Central memory CD4-positive, alpha-beta T cell (primary cell): ENCODE measurements at places on chromosomes 7 and 10.

- no peak for DNase-seq
Measured at GRCh38 chr7:27141137-27141922, 2.2 kb downstream of the HOXA5 start.

GRCh38 chr10:62261666-62262065 is 7.0 kb downstream of the RTKN2 start:
- DNase-seq = no peak

DNA sequence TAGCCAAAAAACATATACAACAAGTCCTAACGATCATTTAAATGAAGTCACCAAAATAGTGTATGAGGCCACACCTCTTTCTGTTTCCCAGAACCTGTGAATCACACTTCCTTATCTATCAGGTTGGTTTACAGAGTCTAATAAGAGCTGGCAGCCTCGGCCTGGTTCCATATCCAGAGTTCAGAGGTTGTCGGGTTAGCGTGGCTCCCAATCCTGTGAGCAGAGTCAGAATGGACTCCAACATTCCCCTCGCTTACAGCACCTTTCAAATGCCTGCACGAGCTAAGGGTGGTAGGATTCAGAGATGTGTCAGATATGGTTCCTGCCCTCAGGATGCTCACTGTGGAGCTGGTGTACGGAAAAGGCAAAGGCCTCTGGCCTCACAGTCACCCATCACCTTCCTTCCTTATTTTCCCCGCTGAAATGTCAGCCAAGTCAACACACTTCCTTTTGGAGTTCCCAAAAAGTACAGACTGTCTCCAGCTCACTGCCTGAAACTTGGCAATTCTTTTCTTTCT is 6.0 kb downstream of the IL15RA start:
- no peak for DNase-seq

GRCh38 chr7:17601921-17602320 is 303.5 kb downstream of the AHR start:
- DNase-seq = no peak

DNA sequence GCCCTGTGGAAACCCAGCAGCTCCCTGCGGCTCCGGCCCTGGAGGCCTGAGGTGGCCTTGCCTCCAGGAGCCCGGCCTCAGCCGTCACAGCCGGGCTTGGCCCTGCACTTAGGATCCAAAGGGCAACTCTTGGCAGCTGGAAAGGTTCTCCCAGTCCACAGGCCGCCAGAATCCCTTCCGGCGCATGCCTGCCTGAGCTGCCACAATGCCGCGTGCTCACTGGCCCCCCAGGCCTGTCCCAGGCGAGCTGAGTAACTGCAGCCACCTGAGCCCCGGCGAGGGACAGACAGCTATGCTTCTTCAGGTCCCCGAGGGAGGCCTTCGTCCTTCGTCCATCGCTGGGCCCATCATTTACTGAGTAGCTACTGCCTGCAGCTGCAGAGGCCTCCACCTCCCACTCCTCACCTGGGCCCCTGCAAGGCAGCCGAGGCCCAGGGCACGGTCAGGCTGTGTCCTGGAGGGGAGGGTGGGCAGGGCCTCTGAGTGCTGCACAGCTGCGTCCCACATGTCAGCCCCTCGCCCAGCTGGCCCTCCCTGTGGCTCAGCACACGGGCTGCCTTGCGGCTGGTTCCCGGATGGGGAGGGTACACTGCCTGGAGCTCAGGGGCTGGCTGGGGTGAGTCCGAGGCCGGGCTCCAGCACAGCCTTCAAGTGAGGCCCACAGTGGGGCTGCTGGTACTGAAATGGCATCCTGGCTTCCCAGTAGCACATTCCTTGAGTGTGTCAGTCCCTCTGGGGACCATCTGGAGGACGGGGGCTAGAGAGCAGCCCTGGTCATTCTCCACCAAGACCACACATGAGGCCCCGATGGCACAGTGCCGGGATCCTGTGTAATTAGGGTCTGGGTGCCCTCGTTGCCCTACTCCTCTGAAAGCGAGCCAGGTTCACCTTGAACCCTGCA is 172.5 kb downstream of the ELFN1 start:
- DNase-seq = no peak

GRCh38 chr7:732094-732541 is 5.0 kb upstream of the PRKAR1B start:
- no peak for DNase-seq

GRCh38 chr7:82234457-82235049 is 209.0 kb downstream of the CACNA2D1 start:
- DNase-seq = no peak

- no peak for DNase-seq
Measured at GRCh38 chr10:102188298-102188940, 36.2 kb downstream of the NOLC1 start.

- no peak for DNase-seq
Measured at GRCh38 chr7:48101352-48101751, 12.3 kb downstream of the UPP1 start.

DNA sequence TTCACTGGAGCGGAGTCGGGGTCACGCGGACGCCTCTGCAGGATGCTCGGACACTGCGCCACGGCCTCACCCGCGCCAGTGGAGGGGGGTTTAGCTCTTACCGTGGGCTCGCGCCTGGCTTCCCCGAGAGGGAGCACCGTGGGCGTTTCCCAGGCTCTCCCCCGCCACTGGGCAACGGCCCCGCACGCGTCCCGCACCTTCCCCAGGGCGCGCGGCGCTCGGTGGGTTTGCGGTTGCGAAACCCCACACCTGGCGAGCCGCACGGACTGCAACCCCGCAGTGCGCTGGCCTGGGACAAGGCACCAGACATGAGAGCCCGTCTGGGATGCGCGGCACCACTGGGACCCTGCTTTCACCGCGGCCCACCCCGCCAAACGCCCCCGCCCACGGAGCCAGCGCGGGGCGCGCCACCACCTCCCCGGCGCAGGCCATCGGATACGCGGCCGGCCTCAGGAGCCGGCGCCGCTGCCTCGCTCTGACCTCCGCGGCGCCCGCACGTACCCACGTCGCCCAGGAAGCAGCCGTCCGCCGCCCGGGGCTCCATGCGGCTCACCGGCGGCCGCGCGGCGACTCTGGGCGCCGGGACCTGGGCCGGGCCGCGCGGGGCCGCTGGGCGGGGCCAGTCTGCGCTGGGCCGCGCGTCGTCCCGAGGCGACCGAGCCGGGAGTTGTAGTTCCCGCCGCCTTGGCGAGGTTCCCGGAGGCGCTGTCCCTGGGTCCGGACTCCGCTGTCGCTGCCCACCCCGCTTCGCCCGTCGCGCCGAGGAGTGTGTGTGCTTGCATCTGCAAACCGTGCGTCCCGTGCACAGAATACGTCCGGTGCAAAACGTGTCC is at the start of gene ASB13:
ASB13 (minus strand) TSS at position 588 of the 833 bp plus-strand sequence; CDS start at position 544, 44 bp downstream.
- peak; percentile 16 for DNase-seq

DNA sequence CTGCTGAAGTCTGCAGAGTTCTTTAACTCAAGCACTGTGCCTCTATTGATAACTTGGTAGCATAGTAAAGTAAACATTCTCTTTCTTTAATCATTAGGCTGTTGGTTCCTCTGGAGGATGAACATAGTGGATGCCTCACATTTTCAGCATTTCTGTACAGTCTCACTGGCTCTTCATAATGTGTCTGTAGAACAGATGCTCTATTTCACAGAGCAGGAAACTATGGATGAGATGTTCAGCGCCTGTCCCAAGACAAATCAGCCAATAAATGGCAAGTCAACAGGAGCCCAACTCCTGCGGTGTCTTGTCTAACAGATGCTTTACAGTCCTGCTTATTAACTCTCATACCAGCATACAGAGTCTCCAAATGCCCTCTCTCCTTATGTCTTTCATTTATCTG is 36.5 kb downstream of the NRBF2 start:
- DNase-seq = no peak

DNA sequence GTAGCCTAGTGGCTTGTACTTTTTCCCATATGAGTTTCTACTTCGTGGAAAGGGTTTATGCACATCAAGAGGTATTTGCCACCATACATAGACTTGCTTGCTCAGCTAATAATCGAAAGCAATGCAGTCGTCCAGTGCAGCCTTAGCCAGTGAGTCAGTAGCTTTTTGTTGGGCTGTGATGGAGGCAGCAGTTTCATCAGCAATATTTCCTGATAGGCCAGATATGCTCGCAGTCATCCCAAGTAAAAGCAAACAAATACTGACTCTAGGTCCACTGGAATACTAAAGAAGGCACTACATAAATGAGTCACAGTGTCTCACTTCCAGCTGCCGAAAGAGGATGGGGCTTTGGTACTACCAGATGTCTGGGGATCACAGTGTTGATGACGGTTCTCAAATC is 2.1 kb upstream of the BNIP3 start:
- DNase-seq = no peak

- no peak for DNase-seq
Measured at GRCh38 chr10:1465993-1466764, 271.1 kb downstream of the ADARB2 start.

- peak; percentile 83 for DNase-seq
Measured at GRCh38 chr7:30348083-30348560, 63.7 kb downstream of the ZNRF2 start.

- DNase-seq = no peak
Measured at GRCh38 chr7:105934572-105935185, 28.4 kb upstream of the CDHR3 start.

DNA sequence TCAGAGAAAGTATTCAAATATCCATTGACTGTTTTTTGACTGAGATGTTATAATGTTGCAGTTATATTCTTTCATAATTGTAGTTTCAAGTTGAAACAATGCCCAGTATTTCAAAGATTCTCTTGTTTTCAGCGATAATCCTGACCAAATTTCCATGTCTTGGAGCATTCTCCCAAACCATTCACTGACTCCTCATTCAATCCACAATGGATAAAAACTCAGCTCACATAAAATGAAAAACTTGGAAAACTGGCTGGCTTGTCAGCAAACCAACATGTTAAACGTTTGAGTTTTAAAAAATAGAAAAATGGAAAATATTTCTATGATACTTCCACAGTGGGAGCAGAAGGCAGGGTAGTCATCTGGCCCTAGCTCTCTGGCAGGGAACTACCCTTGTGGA is 184.4 kb downstream of the C7orf25 start:
- DNase-seq = no peak

- DNase-seq = no peak
Measured at GRCh38 chr7:69895446-69895845, 297.2 kb downstream of the AUTS2 start.

DNA sequence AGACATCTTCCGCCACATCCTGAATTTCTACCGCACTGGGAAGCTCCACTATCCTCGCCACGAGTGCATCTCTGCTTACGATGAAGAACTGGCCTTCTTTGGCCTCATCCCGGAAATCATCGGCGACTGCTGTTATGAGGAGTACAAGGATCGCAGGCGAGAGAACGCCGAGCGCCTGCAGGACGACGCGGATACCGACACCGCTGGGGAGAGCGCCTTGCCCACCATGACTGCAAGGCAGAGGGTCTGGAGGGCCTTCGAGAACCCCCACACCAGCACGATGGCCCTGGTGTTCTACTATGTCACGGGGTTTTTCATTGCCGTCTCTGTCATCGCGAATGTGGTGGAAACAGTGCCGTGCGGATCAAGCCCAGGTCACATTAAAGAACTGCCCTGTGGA is 1.9 kb downstream of the KCND2 start:
- no peak for DNase-seq

DNA sequence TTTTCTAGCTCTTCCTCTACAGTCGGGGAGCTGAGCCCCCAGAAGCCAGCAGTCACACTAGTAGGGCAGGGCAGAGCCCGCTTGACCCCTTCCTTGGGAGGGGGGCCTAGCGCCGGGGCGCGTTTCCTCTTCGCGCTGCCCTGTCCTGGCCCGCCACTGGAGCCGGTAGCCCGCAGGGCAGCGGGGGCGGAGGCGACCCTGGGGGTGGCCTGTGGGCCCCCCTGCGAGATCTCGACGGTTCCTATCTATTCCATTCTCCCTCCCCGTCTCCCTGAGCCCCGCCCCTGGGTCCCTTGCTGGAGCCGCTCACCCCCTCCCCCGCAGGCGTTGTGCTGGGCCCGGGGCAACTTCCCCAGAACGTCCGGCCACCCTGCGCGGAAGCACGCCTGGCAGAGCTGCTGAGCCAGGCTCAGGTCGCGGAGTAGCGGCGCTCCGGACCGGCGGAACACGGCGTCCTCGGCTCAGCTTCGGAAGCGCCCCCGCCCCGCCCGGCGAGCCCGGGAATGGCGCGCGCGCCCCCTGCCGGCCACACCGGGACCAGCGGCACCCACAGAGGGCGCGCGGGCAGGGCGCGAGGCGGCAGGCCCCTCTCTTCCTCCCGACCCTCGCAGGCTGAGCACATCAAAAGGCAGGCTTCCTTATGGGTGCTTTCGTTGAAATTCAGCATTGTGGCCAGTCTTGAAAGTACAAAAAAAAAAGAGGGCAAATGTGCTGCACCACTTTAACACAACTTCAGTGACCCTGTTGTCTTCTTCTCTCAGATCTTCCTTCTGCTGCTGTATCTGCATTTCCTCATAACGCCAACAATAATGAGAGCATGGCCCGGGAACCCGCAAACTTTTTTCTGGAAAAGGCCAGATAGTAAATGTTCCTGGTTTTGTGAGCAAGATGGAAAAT is 327.6 kb downstream of the TNS3 start:
- DNase-seq = no peak

DNA sequence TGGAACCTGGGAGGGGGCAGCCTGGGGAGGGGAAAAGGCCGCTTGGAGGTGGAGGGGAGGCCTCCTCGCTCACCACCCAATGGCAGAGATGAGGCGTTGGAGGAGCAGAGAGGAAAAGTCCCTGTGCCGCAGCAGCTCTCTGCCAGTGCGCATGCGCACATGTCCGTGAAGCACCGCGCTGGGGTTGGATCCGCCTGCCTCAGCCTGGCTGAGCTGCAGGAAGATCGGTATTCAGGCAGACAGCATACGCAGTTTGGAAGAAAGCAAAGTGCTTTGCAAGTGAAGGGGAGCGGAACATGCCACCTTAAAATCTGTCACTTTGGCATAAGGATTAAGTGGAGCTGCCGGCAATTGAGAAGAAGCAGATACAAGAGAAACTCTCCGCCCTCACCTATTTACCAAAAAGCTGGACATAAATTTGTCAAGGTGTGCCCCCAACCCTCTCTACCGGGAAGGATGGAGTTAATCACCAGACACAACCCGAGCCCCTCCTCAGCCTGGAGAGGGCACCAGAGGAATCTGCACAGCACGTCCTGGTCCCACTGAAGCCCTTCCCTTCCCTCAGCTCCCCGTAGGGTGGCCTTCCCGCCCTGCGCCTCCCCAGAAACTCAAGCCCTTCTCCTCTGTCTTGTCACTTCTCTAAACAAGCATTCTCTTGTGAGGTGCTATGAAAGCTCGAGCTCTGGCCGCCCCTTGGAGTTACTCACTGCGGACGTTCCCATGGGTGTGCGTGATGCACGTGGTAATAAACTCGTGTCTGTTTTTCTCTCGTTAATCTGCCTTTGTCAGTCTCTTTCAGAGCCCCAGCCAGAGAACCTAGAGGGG is 32.2 kb upstream of the TMEM72 start:
- DNase-seq = peak; percentile 63

DNA sequence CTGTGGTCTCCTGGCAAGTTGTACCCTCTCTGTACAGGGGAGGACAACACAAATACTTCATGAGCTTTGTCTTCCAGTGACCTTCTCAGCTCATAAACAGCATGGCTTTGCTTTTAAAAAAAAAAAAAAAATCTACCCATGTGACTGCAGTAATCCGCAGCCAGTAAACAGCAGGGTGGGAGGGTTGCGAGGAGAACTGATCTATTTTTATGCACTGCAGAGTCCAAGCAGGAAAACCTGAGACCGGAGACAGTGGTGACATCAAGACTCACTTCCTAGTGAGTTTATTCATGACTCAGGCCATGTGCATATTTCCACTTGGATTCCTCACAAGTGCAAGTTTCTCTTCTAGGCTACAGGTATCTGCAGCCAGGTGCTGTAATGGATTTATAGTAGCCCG is 127.9 kb downstream of the NRF1 start:
- DNase-seq = no peak
